ENCODE measurements at places on chromosomes 16 and 17. TPM values are rescaled to one million over a fixed set of nuclear protein-coding genes. Genes with fewer than 3 reads are reported as not detected.

TBC1D3E gene
- total RNA-seq: not detected

MYCBPAP gene
- 0.30 TPM for total RNA-seq

HBQ1 gene
- total RNA-seq: 2.4 TPM

CCL14 gene
- not detected for total RNA-seq

KCNH6 gene
- 0.05 TPM for total RNA-seq
